ENCODE measurements at places on chromosomes 6 and 20.

GRCh38 chr6:160147146-160147536, 25.5 kb downstream of the SLC22A1 start:
- DNase-seq, result no peak

DNA sequence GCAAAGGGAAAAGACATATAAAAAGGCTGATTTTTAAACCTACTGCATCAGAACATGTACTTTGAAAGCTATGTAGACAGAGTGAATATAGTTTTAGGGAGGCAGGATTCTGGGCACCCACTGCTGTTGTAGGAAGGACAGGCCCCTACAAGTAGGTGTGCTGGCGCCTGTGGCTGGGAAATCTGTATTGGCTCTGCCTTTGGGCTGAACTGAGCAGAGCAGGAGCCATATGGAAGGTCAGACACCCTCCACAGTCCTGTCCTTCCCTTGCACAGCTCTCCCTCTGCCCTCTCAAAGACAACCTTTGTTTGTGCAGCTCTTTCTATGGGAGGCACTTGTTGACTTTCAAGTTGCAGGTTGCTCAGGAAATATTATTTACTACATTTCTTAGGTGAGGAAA, 18.4 kb upstream of the ULBP3 start:
- no peak for DNase-seq

DNA sequence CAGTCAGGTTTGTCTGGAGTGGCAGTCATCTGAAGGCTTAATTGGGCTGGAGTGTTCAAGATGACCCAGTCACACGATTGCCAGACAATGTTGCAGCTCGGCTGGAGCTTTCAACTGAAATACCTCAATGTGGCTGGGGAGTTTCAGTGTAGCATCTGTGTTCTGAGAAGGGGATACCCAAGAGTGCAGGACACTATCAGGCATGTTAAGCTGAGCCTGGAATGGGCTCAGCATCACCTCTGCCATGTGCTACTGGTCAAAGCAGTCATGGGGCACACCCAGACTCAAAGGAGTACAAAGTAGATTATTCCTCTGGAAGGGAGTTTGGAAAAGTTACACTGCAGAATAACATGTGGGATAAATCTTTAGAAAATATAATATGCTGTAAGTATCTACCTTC, 363.9 kb downstream of the KIF16B start:
- DNase-seq, result no peak

DNA sequence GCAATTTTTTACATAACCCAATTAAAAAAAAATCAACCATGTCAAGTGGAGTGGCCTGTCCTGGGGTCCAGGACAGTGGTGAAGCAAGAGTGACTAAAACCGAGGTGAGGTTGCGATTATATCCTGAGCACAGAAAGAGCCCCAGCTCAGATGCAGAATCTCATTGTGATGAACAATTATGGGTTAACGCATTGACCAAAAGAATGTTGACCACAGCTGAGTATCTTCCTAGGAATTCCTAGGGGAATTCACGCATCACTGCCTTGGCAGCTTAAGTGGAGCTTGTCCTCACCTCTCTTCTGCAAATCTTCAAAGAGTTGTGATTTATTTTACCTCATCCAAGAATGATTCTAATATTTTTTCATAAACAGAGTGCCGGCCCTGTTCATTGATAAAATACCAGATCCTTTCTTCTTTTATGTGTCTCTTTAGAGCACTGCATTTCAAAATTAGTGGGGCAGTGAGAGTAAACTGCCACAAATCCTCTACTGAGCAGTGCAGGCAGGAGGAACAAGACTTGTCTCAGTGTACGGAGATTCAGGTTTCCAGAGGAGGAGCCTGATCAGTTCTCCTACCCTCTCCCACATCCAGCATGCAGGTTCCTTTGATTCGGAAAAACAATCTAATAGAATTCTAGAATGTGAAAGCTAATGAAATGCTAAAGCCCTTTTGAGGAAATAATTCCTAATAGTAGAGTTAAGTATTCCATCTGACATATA, 60.1 kb upstream of the ZNF184 start:
- DNase-seq, result no peak

DNA sequence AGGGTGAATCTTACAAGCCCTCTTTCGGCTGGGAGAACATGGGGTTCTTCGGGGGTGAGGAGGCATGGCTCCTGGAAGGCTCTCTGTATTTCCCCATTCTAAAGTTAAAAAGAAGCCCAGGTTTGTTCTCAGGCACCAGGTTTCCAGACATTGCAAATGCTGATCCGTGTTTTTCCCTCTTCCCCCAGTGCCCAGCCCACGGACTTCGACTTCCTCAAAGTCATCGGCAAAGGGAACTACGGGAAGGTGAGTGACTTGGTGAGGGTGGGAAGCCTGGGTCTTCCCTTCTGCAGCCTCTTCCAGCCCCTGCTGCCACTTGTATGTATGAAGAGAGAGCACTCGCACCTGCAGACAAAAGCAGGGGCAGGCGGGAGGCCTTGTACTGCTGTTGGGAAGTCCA, 8.7 kb downstream of the SGK2 start:
- no peak for DNase-seq

DNA sequence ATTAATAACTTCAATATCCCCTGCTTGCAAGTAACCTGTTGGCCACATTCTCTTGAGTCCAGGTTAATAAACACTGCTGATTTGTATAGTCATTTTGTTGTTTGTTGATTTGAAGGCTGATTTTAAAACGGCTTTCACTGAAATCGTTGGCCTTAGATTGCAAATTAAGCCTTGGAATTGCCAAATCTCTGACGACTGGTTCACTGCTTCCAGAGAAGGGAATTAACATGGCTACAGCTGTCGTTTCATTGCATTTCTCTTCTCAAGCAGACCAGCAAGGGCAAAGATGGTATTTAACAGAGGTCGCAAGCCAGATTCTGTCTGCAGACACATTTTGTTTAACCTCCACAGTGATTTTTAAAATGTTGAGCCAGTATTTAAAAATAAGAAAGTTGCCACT, 470.9 kb downstream of the TFAP2A start:
- DNase-seq, result no peak

GRCh38 chr6:3911614-3912336, 62.6 kb downstream of the FAM50B start:
- DNase-seq, result no peak

DNA sequence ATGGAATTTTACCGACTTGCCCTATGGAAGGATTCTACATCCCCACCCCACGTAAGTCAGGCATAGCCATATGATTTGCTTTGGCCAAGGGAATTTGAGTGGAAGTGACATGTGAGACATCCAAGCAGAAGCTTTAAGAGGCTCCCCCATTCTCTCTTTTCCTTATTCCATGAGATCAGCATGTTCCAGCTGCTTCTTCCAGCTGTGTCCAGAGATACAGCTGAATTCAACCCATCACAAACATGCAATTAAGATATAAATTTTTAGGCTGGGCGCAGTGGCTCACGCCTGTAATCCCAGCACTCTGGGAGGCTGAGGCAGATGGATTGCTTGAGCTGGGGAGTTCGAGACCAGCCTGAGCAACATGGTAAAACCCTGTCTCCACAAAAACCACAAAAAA, 16.0 kb upstream of the YWHAB start:
- no peak for DNase-seq

GRCh38 chr20:53738039-53738944, 144.7 kb upstream of the ZNF217 start:
- peak; percentile 67 for DNase-seq

DNA sequence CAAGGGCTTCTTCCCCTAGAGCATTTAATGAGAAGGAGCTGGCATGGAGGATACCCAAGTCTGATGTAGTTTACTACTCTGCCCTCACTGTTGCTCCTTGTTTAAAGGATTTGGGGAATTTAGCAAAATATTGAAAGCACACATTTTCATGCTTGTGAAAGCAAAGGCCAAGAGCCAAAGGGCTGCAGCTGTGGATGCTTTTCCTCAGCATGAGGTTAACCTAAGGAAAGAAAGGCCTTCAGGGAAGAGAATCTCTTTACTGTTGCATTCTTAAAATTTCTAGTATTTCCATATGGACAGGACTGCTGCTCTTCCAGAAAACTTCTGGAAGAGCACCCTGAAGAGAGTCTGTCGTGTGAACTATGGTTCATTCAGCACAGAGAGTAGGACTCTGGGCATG, 45.9 kb upstream of the SASH1 start:
- no peak for DNase-seq

- DNase-seq, result no peak
These were observed 143.0 kb upstream of the TNFAIP3 start for GRCh38 chr6:137724018-137724403.

DNA sequence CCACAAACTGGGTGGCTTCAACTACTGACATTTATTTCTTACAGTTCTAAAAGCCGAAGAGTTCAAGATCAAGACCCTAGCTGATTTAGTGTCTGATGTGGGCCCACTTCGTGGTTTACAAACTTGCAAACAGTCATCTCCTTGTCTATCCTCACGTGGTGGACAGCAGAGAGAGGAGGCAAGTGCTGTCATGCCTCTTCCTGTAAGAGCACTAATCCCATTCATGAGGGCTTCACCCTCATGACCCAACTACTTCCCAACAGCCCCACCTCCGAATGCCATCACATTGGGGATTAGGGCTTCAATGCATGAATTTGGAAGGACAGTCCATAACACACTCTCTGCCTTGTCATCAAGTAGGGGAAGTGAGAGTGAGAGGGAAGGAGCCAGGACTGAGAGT, 15.6 kb upstream of the ISM1 start:
- DNase-seq, result no peak

GRCh38 chr6:123873974-123874373, 70.3 kb downstream of the NKAIN2 start:
- DNase-seq, result no peak

DNA sequence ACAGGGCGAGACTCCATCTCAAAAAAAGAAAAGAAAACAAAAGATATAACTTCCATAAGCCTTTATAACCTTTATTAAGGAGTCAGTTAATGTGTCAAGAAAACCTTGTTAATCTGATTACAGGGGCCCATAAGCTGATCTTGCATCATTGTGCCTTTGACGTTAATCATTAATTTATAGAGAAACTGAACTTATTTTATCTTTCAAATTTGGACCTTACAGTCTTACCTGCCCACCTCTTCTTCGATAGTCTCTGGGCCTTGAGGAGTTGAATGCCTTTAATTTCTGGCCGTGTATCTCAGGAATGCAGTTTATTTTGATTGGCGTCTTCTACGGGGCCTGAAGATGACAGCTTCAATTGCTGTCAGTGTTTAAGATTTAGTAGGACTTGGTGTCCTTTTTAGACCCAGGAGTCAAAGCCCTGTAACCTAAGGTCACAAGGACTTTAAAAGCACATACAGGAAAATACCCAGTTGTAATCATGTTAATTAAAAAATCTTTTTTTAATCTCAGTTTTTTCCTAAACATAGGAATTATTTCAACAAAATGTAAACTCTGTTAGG, 5.8 kb downstream of the ACOT13 start:
- DNase-seq, result no peak

- DNase-seq, result no peak
These were observed 28.3 kb downstream of the KIF16B start for GRCh38 chr20:16544949-16545348.

- DNase-seq, result peak; percentile 11
These were observed 63.7 kb upstream of the BEND3 start for GRCh38 chr6:107179004-107179403.

- DNase-seq, result no peak
These were observed 161.0 kb upstream of the PRND start for GRCh38 chr20:4560667-4561066.

GRCh38 chr20:57428324-57429158, 37.3 kb downstream of the RBM38 start:
- DNase-seq, result no peak

GRCh38 chr6:47743744-47744143, 38.1 kb upstream of the OPN5 start:
- DNase-seq, result no peak

GRCh38 chr20:60300374-60300773, 342.2 kb downstream of the CDH26 start:
- DNase-seq, result no peak

- peak; percentile 64 for DNase-seq
These were observed 2.6 kb downstream of the ASF1A start for GRCh38 chr6:118896339-118897136.

GRCh38 chr20:36541768-36542488, 609 bp downstream of the MYL9 start:
- no peak for DNase-seq

DNA sequence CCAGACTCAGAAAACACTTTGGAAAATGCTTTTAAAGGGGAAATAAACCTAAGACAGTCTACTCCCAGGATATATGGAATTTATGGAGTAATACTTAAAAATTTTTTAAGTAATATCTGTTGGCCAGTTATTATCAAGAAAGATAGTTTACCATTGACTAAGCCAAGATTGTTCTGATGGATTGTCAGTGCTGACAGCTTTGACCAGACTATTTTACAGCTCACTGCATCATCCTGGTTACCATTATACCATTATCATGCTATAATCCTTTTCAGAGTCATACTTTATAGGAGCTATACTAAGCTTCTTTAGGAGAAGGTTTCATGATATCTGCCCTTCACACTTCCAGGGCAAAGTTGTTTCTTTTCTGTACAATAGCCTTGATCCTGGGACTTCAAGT, 16.5 kb downstream of the GTF2H5 start:
- no peak for DNase-seq

- DNase-seq, result peak; percentile 70
These were observed 66.3 kb upstream of the DST start for GRCh38 chr6:56708810-56709597.

DNA sequence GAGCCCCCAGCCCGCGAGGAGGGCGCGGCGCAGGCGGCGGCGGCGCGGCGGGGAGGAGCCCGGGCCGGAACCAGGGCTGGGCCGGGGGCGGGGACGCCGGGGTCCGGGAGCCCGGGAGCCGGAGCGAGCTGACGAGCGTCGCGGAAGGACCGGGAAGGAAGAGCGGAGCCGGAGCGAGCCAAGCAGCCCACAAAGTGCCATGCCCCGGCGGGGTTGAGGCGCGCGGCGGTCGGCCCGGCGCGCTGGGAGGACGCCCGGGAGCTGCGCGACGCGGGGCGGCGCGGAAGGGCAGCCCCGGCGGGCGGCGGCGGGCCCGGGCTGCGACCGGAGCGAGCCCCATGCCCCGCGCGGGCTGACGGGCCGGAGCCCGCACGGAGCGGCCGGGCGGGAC, 289 bp downstream of the FOXP4 start:
- peak; percentile 15 for DNase-seq

DNA sequence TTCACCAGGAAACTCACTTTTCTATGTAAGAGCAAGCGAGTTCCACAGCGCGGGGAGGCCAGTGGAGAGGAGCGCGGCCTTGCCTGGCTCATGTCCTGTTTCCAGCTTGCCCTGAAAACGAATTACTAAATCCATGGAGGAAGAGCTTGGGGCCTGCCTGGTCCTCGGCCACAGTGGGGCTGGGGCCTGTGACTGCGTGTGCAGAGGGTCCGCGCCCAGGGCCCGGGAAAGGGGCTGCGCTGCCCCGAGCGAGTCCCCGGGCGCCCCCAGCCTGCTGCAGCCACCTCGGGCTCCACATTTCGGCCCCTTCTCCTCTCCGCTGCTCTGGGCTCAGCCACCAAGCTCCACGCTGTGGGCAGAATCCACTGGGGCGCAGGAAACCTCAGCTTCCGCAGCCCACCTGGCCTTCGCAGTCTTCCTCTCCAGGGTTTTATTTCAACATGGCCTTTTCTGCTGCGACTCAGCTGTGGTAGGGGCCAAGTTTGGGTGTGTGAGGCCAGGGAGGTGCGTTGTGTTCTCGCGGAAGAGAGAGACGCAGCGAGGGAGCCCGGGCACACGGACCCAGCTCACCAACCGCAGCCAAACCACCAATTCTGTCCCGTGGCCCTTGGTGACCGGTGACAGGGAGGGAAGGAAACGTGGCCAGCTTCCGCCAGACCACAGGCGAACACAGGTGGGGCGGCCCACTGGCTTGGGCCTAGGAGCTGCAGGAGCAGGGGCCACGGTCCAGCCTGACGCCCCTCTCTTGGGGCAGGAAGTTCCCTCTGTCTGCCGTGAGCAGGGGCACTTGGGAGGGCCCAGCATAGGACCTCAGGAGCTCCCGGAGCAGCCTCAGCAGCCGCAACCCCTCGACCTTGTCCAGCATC, 211.4 kb downstream of the ERMARD start:
- no peak for DNase-seq

GRCh38 chr20:46174469-46175126, 56.5 kb downstream of the CD40 start:
- DNase-seq, result peak; percentile 44

All from KBM-7 (cell line).